ENCODE measurements at places on chromosomes 16 and 17.

GRCh38 chr16:83947642-83948234, 5.3 kb upstream of the OSGIN1 start:
- no peak for DNase-seq

GRCh38 chr17:59370593-59371299, 39.3 kb downstream of the YPEL2 start:
- peak; percentile 36 for DNase-seq

DNA sequence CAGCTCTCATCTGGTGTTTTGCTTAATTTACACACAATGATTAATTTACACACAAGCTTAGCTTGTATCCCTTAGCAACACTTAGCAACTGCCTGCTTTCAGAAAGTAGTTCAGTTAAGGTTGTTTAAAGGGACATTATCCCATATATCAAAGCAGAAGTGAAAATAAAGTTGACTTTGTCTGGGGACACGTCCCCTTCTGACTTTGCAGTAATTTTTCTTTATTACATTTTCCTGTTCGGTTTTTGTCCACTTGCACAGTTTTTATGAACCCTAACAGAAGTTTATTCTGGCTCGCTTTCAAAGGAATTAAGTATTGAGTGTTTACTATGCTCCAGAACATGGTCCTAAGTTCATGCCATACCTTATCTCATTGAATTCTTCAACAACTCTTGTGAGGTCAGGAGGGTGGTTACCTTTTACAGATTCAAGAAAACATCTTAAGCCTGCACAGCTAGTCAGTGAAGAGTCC, 41.5 kb downstream of the ARHGAP44 start:
- no peak for DNase-seq

GRCh38 chr16:11258553-11259492, 2.8 kb upstream of the SOCS1 start:
- DNase-seq: peak; percentile 61

DNA sequence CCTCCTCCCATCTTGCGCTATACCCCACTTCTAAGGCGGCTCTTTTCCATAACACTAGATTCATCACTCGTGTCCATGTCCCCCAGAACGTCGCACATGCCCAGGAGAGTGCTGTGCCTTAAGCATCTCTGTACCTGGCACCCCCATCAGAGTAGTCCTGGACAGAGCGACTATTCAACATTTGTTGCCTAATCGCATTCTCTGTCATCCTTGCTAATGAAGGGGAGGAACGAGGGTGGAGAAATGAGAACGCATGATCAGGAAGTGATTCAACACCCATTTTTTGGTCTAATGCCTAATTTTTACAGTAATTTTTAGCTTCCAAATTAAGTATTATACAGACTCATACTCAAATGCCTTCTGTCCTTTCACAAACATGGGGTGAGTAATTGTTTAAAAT, 53.2 kb downstream of the SLC39A11 start:
- DNase-seq: no peak

DNA sequence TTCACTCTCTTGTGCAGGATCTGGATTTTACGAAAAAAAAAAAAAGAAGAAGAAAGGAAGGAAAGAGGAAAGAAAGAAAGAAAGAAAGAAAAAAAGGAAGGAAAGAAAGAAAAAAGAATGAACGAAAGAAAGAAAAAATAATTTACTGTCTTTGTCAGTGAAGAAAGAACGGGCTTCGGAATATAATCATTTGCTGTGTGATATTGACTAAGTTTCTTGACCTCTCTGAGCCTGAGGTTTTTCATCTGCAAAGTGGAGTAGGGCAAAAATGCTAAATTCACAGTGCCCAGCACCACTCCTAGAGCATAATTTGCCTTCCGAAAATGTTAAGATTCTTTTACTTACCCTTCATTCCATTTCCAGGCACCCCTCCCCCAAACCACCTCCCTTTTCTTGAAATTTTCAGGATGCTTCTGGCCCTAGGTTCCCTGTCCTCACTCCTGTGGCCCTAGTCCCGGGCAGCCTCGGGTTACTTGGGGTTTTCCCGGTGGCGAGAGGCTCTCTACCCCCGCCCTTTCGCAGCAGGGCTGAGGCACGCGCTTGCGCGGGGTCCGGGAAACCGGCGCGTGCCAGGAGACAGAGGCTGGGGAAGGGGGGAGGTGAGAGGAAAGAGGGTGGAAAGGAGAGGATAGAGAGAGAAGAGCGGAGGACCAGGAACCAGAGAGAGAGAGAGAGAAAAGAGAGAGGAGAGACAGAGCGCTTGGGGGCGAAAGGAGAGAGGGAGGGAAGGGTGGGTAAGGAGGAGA, at the start of gene CNTNAP1:
CNTNAP1 (plus strand) TSS at position 556 of the 746 bp plus-strand sequence. CDS start 299 bp downstream, outside the sequence.
- DNase-seq: no peak

GRCh38 chr16:84513123-84513522, 8.7 kb upstream of the MEAK7 start:
- DNase-seq: no peak

GRCh38 chr16:12805066-12805465, 1.4 kb upstream of the CPPED1 start:
- DNase-seq: no peak

GRCh38 chr17:47924785-47925677, 16.3 kb upstream of the PNPO start:
- DNase-seq: no peak

Data from hippocampal formation (tissue), 2 donors.